ENCODE measurements at places on chromosomes 6 and 20.

GRCh38 chr20:51586005-51586440 lies 43.5 kb upstream of the NFATC2 start:
- DNase-seq: no peak

- no peak for DNase-seq
Measured at GRCh38 chr6:13013681-13014503, 297.3 kb downstream of the PHACTR1 start.

DNA sequence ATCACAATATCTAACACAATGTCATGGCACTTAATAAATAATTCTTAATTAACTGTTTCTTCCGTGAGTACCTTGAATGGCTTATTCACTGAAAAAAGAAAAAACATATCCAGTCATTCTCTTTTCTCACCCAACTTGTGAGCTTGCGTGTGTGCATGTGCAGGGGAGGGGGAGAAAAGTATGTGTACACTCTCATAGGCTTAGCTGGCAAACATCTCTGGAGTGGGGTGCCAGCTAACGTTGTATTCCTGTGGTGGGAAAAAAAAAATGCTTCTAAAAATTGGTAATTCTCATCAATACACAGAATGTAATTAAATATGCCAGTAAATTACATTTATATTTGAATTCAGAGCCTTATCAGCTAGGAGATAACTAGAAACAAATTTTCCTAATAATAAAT lies 291.9 kb upstream of the NOX3 start:
- no peak for DNase-seq

GRCh38 chr6:123007885-123008284 lies 11.8 kb downstream of the CLVS2 start:
- DNase-seq: no peak

- no peak for DNase-seq
Measured at GRCh38 chr6:20692023-20692422, 157.8 kb downstream of the CDKAL1 start.

GRCh38 chr6:40848868-40849514 lies 190.0 kb downstream of the UNC5CL start:
- DNase-seq: no peak

DNA sequence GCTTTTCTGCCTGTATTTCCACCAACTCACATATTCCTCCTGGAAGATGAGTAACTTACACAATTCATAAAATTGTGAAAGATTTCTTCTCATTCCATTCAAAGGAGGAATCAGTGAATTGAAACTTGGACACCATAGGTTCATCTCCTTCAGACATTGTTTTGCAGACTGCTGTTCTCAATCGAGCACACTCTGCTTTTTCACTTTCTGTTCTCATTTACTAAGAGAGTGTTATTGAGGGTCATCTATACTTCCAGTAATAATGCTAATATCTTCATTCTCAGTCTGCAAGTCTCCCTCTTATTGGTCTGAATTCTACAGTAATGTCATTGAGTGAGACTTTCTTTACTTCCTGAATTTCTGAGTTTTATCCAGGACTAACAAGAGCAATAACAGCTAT lies 67.5 kb upstream of the FUT9 start:
- no peak for DNase-seq

DNA sequence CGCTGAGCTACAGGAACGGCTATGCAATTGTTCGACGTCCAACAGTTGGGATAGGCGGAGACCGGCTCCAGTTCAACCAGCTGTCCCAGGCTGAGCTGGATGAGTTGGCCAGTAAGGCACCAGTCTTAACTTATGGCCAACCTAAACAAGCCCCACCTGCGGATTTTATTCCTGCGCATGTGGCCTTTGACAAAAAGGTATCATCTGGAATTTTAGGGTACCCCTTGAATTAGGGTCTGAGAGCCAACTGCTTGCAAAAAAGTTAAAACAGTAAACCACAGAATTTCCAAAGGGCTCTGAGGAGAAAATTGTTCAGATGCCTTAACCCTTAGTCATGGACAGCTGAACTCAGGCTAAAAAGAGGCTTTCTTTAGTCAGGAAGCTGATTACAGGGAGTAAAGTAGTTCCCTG lies 3.8 kb downstream of the EFHC1 start:
- no peak for DNase-seq

DNA sequence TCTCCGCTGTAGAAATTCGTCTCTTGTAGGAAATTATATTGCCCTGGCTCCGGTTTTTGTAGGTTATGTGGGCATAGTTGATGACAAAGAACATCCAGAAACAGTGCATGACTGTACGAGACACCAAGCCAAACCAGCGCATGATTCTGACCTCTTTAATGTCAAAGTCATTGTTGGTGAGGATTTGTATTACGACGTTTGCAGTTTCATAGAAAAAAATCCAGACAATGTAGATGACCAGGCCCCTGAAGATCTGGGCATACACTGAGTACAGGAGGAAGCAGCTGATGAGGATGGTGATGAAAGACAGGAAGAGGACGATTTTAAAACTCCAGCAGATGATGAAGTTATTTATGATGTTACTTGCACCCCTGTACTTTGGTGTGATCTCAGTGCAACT lies 39.1 kb upstream of the TBC1D22B start:
- DNase-seq: no peak

GRCh38 chr6:139584599-139584998 lies 210.2 kb upstream of the CITED2 start:
- no peak for DNase-seq

- DNase-seq: peak; percentile 63
Measured at GRCh38 chr6:158991017-158991723, 8.8 kb downstream of the RSPH3 start.

DNA sequence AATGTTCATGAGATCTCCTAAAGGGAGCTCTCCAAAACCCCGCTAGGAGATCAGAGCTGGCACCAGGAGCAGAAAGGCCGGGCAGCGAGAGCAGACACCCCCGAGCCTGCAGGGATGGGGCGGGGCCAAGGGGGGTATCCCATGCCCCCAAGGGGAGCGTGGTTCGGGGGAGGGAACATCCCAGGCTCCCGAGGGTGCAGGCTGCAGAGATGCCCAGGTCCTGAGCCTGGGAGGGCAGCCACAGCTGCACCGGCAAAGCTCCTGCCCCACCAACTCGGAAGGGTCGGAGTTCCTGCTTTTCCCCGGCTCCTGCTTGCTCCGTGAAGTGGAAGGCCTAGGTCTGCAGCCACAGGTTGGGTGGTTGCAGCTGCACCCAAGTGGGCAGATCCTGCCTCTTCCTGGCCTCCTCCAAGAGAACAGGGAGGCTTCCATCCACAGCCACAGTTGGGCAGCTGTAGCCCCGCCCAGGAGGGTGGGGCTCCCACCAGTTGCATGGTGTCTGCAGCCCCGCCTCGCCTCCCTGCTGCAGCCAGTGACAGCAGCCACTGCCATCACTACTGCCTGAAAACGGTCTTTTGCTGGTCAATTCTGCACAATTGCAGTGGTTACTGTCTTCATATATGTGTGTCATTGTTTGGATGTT lies 13.4 kb upstream of the GMNN start:
- DNase-seq: no peak

- DNase-seq: no peak
Measured at GRCh38 chr6:24566020-24566767, 71.4 kb downstream of the ALDH5A1 start.

GRCh38 chr6:35077713-35078105 lies 63.4 kb downstream of the TCP11 start:
- DNase-seq: peak; percentile 36

DNA sequence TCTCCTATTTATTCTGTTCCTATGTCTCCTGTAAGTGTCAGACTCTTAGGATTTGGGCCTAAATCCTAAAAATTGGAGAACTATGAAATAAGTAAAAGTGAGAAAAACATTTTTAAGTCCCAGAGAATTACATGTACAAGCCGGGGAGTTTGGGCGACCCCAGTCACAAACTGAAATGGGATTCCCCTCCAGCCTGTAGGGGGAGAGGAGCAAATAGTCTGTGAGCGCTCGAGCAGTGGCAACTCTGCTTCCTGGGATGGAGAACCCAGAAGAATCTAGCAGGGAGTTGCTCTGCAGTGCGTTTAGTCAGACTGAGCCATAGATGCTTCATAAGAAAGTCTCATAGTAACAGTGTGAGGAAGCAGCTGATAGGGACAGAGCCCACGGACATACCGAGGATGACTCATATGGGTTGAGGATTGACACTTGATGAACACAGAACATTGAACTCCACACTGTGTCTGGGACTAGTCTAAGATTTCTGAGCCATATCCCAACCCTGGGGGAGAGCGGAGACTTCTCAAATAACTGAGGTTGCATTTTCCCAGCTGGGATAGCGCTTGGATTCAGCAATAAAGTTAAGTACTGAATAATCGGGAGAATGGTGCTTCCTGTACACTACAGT lies 437.2 kb downstream of the BCKDHB start:
- no peak for DNase-seq

DNA sequence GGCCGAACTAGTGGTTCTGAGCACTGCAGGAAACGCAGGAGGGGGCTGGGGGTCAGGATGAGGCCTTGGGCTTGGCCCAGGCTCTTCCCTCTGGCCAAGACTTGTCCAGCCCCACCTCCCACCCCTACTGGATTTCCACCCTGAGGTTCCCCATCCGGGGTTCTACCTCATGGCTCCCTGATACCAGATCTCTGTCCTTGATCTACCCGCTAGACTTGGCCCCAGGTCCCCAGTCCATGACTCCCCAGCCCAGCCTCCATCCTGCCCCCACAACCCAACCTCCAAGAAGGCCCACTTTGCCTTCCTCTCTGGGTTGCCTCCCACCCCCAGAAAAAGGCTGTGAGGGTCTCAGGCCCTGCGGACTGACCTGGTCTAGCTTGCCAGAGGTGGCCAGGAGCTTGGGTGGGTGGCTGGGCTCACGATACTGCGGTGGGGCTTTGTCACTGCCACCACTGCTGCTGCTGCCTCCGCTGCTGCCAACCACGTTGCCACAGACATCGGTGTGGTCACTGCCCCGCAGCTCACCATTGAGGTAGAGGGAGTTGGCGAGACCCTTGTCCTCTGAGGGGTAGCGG lies 6.8 kb upstream of the FASTKD5 start:
- peak; percentile 57 for DNase-seq

GRCh38 chr6:141326426-141326825 lies 806.3 kb upstream of the GJE1 start:
- peak; percentile 79 for DNase-seq

- no peak for DNase-seq
Measured at GRCh38 chr20:35187584-35188190, 15.8 kb downstream of the PROCR start.

GRCh38 chr6:116090251-116090650 lies 10.4 kb upstream of the NT5DC1 start:
- no peak for DNase-seq

DNA sequence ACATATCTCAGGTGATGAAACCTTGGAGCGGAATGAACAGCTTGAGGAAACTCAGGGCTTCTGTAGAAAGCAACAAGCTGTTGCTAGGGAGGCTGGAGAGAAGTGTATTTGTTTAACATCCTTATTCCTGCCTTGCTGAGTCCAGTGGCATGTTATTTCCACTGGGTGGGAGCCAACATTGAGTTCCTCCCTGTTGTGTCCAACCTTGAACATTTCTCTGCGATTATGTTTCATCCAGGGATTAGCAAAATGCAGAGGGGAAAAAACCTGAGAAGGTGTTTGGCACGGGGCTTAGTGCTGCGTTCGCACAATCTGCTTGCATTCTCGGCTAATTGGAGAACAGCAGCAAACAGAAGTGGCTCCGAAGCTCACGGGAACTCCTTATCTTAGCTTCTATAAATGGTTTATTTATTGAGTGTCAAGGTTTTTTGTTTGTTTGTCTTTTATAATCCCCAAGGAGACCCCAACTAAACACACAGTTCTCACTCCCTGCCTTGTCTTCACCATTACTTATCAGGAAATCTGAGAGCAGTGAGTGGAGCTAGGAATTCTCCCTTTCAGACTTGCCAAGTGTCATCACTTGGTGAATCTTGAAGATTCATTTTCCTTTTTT lies 412.8 kb downstream of the CDC5L start:
- DNase-seq: no peak

- DNase-seq: no peak
Measured at GRCh38 chr6:43142101-43142500, 29.0 kb upstream of the SRF start.

All from activated effector memory CD4-positive, alpha-beta T cell treated with anti-CD3 and anti-CD28 coated beads, Interleukin-2, amount 50 U/mL, for 16 hours (primary cell).